ENCODE measurements at places on chromosomes 3 and 15. TPM values are rescaled to one million over a fixed set of nuclear protein-coding genes. Genes with fewer than 3 reads are reported as not detected.

DNA sequence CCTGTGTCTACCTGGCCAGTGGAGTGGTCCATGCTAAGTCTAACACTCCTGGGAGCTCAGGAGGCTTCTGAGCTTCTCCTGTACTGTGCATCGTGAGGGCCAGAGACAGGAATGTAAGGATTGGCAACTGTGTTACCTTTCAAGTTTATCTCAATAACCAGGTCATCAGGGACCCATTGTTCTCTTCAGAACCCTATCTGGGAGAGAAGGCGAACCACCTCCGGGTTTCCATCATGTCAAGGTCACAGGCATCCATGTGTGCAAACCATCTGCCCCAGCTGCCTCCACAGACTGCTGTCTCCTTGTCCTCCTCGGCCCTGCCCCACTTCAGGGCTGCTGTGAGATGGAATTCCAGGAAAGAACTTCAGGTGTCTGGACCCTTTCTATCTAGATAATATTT is 5.9 kb downstream of the ANKRD63 start:
- no peak for DNase-seq

DNA sequence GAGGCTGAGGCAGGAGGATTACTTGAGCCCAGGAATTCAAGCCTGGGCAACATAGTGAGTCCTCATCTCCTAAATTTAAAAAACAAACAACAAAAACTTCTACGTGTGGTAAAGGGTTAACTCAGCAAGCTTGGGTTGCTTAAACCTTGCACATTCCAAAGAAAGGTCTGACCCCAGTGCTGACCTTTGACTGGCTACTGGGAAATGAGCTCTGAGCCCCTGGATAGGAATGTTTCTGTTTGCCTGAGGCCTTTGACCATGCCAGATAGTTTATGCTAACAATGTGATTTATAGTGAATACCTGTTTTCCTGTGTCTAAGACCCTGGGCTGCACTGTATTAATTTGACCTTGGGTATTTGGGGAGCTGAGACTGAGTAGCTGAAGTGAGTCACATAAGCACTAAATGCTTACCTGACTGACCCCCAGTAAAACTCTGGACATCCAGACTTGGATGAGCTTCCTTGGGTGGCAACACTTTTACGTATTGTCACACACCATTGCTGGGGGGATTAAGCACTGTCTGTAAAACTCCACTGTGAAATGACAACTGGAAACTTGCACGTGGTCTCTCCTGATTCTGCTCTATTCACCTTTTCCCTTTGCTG is 20.7 kb downstream of the TCAIM start:
- no peak for DNase-seq

DNA sequence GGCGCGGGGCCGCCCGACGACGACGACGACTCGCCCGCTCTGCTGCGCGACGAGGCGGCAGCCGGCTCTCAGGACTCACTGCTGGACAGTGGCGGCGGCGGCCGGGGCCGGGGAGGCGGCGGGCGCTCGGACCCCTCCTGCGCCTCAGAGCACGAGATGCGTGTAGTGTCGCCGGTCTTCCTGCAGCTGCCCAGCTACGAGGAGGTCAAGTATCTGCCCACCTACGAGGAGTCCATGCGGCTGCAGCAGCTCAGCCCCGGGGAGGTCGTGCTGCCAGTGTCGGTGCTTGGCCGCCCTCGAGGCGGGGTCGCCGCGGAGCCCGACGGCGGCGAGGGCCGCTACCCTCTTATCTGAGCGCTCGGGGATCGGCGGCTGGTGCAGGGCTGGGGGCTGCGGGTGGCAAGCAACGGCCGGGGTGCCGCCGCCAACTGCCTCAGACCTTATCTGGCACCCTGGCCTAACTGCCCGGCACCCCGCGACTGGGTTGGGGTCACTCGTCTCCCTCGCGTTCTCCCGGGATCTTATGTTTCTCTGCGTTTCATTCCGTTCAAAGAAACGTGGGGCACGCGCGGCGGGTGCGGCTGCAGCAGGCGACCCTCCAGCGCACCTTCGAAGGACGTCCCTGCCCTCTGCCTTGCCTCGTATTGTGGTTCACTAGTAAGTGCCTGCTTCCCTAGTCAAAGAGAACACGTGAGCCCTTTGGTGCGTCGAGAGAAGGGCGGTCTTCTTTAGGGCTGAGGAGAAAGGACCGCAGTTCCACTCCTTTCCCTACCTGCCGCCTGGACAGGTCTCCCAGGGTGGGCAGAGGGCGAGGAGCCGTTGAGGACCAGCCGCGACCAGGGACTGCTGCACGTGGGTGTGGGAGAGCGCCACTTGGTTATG is 1.0 kb downstream of the C3orf80 start:
- no peak for DNase-seq

DNA sequence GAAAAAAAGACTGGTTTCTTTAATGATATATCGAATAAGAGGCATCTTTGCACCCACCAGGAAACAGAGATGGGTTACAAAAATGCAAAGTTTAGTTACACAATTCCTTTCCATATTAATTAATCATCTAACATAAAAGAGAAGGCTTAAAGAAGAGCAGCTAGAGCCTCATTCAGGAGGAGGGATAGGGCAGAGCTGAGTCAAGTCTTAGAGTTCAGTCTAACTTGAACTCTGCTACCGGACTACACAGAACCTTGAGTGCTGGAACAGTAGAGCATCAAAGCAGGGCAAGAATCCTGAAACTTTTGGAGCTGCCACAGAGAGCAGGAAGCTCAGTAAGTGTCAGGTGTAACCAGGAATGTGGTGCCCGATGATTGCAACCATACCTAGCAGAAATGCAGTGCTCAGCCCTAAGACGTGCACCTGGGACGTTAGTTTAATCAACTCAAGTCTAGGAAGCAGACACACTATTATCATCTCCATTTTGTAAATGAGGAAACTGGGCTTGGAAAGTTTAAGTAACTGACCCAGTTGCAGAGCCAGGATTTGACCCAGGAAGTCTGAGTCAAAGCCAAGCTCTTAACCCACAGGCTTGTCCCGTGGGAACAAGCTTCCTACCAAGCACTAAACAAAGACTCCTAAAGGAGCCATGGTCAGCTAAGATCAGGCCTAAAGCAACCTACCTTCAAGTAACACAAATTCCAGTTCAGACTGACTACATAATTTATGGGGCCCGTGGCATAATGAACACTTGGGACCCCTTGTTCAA is 187.4 kb downstream of the FOXP1 start:
- DNase-seq, result peak; percentile 68

GRCh38 chr3:31606453-31606852 is 73.7 kb downstream of the STT3B start:
- DNase-seq, result no peak

DNA sequence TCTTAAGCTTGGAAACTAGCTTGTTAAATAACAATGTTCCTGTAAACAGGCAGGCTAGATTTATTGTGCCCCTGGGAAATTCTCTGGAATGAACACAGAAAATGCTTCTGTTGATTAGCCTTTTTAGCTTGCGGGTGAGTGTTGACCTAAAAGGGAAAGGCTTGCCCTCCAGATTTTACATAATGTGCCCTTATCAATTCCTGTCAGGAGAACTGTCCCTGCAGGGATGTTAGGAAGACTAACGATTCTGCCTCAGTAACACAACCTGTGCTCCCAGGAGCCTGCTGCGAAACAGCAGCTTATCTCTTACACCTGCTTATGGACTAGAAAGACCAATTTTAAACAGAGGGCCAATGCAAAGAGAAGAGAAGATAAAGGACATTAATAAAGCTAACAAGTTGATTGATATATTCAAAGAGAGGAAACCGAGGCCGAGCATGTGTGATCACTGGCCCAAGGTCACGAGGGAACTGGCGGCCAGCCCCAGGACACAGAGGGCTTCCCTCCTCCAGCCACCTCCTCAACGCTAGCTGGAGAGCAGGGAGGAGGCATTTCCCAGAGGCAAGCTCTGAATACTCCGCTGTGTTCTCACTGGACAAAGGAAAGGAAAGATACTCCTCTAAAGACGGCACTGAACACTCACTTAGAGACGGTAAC is 48.4 kb upstream of the TJP1 start:
- DNase-seq, result no peak

- peak; percentile 58 for DNase-seq
Observed at GRCh38 chr3:178350763-178351162, 185.5 kb upstream of the KCNMB2 start.

TMEM41A gene
- total RNA-seq, result 11.9 TPM

UBA7 gene
- 18.6 TPM for total RNA-seq
